Effector memory CD4-positive, alpha-beta T cell (primary cell): ENCODE measurements at places on chromosomes 16 and 17.
A peak's percentile ranks its signal among the peaks of the same experiment; 100 is the strongest.

- no peak overlapping the region for H3K4me3 ChIP-seq
- no peaks in the 10 kb centered on the region for H3K27me3 ChIP-seq
- no peaks in the 10 kb centered on the region for H3K36me3 ChIP-seq
- H3K27ac ChIP-seq: no peak overlapping the region
- no peaks in the 10 kb centered on the region for H3K4me1 ChIP-seq
These were observed 1093.2 kb upstream of the EEF2KMT start for GRCh38 chr16:6190776-6191175.

GRCh38 chr16:86982912-86983311, 334.3 kb downstream of the C16orf95 start:
- no peak for DNase-seq
- H3K27ac ChIP-seq: no peak overlapping the region
- H3K27me3 ChIP-seq: no peaks in the 10 kb centered on the region
- no peaks in the 10 kb centered on the region for H3K4me1 ChIP-seq
- H3K4me3 ChIP-seq: no peak overlapping the region

DNA sequence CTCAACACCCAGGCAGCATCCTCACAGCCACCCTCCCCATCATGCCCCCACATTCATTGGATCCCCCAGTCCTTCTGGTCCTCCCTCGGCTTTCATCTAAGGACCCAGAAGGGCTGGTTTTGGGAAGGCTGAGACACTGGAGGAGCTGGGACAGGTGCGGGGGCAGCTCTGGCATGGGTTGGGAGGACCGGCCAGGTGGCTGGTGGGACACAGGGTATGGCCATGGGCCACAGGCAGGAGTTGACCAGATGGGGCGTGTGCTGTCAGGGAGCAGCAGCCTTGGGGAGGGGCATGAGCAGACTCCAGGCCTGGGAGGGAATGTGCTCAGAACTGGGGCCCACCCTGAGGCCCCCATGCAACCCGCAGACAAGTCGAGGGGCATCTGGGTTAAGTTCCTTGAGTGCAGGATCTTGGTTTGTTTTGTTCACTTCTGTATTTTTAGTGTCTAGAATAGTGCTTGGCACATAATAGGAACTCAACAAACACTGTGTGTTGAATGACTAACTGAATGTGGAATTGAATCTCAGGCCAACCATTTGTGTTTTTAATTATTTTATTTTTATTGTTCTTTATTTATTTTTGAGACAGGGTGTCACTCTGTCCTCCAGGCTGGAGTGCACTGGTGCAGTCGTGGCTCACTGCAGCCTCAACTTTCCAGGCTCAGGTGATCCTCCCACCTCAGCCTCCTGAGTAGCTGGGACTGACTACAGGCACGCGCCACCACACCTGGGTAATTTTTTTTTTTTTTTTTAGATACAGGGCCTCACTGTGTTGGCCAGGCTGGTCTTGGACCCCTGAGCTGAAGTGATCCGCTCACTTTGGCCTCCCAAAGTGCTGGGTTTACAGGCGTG, 5.6 kb downstream of the P2RX1 start:
- peak overlapping the region; percentile 49 for H3K27ac ChIP-seq
- no peak for DNase-seq
- no peaks in the 10 kb centered on the region for H3K27me3 ChIP-seq
- H3K36me3 ChIP-seq: no peaks in the 10 kb centered on the region

DNA sequence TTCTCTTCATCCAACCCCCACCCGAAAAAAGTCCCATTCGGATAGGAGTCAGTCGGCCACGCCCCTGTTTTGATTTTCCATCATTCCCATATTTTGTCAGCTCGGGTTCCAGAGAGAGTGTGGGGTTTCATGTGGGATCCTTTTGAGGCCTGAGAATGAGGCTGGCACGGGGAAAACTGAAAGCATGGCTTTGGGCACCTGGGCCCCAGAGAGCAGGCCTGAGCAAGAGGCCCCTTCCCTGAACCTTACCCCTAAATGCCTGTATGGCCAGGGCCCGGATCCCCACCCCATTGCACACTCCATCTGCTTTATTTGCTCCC, 4.6 kb upstream of the HOXB4 start:
- H3K36me3 ChIP-seq: no peaks in the 10 kb centered on the region
- no peak for DNase-seq
- peaks cover 32% of the 10 kb centered on the region for H3K27me3 ChIP-seq
- H3K4me1 ChIP-seq: peaks cover 26% of the 10 kb centered on the region

GRCh38 chr17:83152227-83152744, 72.9 kb downstream of the METRNL start:
- no peak for DNase-seq
- no peak overlapping the region for H3K27ac ChIP-seq
- H3K27me3 ChIP-seq: no peaks in the 10 kb centered on the region
- H3K4me3 ChIP-seq: no peak overlapping the region
- no peaks in the 10 kb centered on the region for H3K4me1 ChIP-seq
- no peaks in the 10 kb centered on the region for H3K36me3 ChIP-seq

GRCh38 chr16:27851586-27851985, 211.9 kb downstream of the GSG1L start:
- H3K4me3 ChIP-seq: no peak overlapping the region
- H3K27ac ChIP-seq: no peak overlapping the region
- no peaks in the 10 kb centered on the region for H3K36me3 ChIP-seq
- H3K4me1 ChIP-seq: no peaks in the 10 kb centered on the region
- no peak for DNase-seq

GRCh38 chr17:27770877-27771276, 29.5 kb downstream of the NOS2 start:
- no peak overlapping the region for H3K27ac ChIP-seq
- no peaks in the 10 kb centered on the region for H3K36me3 ChIP-seq
- no peak overlapping the region for H3K4me3 ChIP-seq

GRCh38 chr16:8722025-8722348, 47.6 kb downstream of the ABAT start:
- H3K4me3 ChIP-seq: no peak overlapping the region
- no peak for DNase-seq
- H3K4me1 ChIP-seq: no peaks in the 10 kb centered on the region

DNA sequence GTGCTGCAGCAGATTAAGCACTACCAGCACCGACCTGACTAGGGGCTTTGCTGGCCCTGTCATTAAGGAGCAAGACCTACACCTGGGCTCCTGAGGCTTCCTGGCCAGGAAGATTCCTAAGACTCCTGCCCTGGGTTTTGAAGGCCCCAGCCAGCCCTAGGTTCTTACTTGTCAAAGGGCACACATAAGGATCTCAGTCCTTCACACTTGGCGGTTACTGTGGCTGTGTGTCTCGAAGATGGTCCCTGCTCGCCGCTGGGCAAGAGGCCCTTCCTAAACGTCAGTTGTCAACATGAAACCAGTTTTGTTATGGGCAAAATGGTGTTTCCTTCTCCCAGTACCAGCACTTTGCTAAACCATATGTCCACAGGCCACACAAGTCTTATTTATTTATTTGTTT, 470.6 kb downstream of the TOX3 start:
- no peak for DNase-seq
- H3K4me3 ChIP-seq: no peak overlapping the region
- H3K27me3 ChIP-seq: no peaks in the 10 kb centered on the region
- no peak overlapping the region for H3K27ac ChIP-seq

DNA sequence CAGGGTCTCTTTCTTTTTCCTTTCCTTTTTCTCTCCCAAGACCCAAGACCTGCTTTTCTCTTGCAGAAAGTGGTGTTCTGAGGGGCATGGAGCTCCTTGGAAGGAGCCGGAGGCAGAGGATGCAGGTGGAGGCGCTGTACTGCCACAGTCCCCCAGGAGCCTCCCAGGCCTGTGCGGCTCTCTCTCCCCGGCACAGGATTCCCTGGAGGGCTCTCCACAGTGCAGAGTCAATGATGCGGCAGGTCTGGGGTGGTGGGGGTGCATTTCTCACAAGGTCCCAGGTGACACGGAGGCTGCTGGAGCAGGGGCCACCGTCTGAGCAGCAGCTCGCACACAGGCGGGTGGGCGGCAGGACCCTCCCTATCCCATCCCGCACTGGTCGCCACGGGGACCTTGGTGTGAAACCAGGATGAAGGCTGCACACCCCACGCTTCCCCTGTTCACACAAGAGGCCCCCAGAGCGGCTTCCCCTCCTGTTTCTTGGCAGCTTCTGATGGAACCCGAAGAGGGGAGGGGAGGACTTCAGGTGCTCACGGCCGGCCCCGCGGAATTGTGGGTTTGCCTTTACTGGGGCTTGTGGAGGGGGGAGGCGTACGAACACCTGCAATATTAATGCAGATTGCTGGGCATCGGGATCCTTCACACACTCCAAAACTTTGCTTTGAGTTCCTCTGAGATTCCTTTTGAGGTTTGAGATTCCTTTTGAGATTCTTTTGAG, 186.9 kb downstream of the ENGASE start:
- H3K4me1 ChIP-seq: no peaks in the 10 kb centered on the region
- H3K36me3 ChIP-seq: no peaks in the 10 kb centered on the region
- H3K27me3 ChIP-seq: no peaks in the 10 kb centered on the region

DNA sequence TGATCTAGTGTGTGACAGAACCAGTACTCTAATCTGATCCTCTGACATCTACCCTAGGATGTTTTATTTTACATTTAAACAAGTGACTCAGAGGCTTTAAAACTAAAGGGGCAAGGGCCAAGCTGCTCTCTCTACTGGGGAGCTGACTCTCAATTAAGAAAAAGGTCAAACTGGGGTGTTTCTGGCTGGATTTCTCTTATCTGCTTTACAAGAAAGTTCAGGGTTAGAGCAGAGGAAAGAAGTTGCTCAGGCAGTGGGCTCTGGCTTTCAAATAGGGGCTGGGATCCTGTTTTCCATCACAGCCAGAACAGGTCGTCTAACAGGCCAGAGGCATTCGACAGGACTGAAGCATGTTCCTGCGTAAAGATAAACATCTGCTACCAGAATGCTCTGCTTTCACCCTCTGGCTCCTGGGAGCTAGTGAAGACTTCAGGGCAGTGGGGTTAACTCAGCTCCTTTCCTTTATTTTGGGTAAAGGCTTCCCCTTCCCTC, 8.5 kb downstream of the MMP28 start:
- DNase-seq: no peak
- no peaks in the 10 kb centered on the region for H3K36me3 ChIP-seq
- H3K4me3 ChIP-seq: no peak overlapping the region
- H3K27ac ChIP-seq: no peak overlapping the region

- H3K27me3 ChIP-seq: no peaks in the 10 kb centered on the region
- H3K4me1 ChIP-seq: no peaks in the 10 kb centered on the region
- H3K27ac ChIP-seq: no peak overlapping the region
These were observed 17.0 kb downstream of the PALB2 start for GRCh38 chr16:23624092-23624491.
